ENCODE measurements at places on chromosomes 1 and 21. TPM values are rescaled to one million over a fixed set of nuclear protein-coding genes. Genes with fewer than 3 reads are reported as not detected.

The ELAPOR1 gene
- 2.1 TPM for total RNA-seq

The SDE2 gene
- 28.0 TPM for total RNA-seq

The TTC24 gene
- total RNA-seq = 0.58 TPM

The KANK4 gene
- total RNA-seq = 38.6 TPM

The RNF186 gene
- total RNA-seq = 0.18 TPM

The ZFP69 gene
- 3.0 TPM for total RNA-seq

The TAS1R1 gene
- total RNA-seq = 0.53 TPM

The SMIM34 gene
- total RNA-seq = 0.47 TPM

The WNT3A gene
- 0.06 TPM for total RNA-seq

The OSBPL9 gene
- 94.8 TPM for total RNA-seq

The ADORA3 gene
- total RNA-seq = 0.88 TPM

The SAMSN1 gene
- total RNA-seq = 6.2 TPM

The LCE3D gene
- total RNA-seq = not detected

The ROR1 gene
- total RNA-seq = 33.9 TPM

The UMODL1 gene
- not detected for total RNA-seq

The RIMS3 gene
- 0.99 TPM for total RNA-seq

The RCSD1 gene
- 26.0 TPM for total RNA-seq

The GRIK1 gene
- 1.5 TPM for total RNA-seq

The KRTAP23-1 gene
- total RNA-seq = not detected

The EVA1C gene
- 3.3 TPM for total RNA-seq

The FCRL1 gene
- total RNA-seq = 2.2 TPM

The LRRC7 gene
- total RNA-seq = 9.9 TPM

The DNAJC6 gene
- 6.7 TPM for total RNA-seq

The PTPRU gene
- total RNA-seq = 35.8 TPM

The IVL gene
- total RNA-seq = 0.35 TPM

The TMPRSS3 gene
- total RNA-seq = 1.5 TPM

The KCNK1 gene
- 7.9 TPM for total RNA-seq

The SH3D21 gene
- 19.5 TPM for total RNA-seq

The CIART gene
- total RNA-seq = 3.2 TPM

The AIM2 gene
- total RNA-seq = 0.41 TPM

The TNFRSF4 gene
- total RNA-seq = 3.3 TPM

The IQCC gene
- total RNA-seq = 5.1 TPM

The DDR2 gene
- 42.5 TPM for total RNA-seq

The KCNA3 gene
- 1.8 TPM for total RNA-seq

The LACTBL1 gene
- total RNA-seq = not detected

The ANKRD34A gene
- 0.41 TPM for total RNA-seq

The CYP4X1 gene
- total RNA-seq = 7.4 TPM

The MAN1C1 gene
- total RNA-seq = 17.2 TPM

The ZNF648 gene
- 0.76 TPM for total RNA-seq

The KCNJ15 gene
- total RNA-seq = 124 TPM

The GPR25 gene
- total RNA-seq = not detected

The IFNLR1 gene
- total RNA-seq = 3.6 TPM

The RNU1-4 gene
- total RNA-seq = 7,909 TPM

The HMCN1 gene
- total RNA-seq = 45.3 TPM

The FAM72C gene
- 1.1 TPM for total RNA-seq
